ENCODE measurements at places on chromosomes 7 and 10. TPM values are rescaled to one million over a fixed set of nuclear protein-coding genes. Genes with fewer than 3 reads are reported as not detected.

Gene TMEM236
- total RNA-seq: 0.04 TPM

Gene HOXA7
- total RNA-seq: not detected

Gene PDE6C
- not detected for total RNA-seq

- H3K4me1 ChIP-seq: no peaks in the 10 kb centered on the region
- no peak overlapping the region for H3K4me3 ChIP-seq
- H3K27me3 ChIP-seq: no peaks in the 10 kb centered on the region
- H3K36me3 ChIP-seq: no peaks in the 10 kb centered on the region
These were observed 57.4 kb upstream of the FERD3L start for GRCh38 chr7:19202599-19202998.

DNA sequence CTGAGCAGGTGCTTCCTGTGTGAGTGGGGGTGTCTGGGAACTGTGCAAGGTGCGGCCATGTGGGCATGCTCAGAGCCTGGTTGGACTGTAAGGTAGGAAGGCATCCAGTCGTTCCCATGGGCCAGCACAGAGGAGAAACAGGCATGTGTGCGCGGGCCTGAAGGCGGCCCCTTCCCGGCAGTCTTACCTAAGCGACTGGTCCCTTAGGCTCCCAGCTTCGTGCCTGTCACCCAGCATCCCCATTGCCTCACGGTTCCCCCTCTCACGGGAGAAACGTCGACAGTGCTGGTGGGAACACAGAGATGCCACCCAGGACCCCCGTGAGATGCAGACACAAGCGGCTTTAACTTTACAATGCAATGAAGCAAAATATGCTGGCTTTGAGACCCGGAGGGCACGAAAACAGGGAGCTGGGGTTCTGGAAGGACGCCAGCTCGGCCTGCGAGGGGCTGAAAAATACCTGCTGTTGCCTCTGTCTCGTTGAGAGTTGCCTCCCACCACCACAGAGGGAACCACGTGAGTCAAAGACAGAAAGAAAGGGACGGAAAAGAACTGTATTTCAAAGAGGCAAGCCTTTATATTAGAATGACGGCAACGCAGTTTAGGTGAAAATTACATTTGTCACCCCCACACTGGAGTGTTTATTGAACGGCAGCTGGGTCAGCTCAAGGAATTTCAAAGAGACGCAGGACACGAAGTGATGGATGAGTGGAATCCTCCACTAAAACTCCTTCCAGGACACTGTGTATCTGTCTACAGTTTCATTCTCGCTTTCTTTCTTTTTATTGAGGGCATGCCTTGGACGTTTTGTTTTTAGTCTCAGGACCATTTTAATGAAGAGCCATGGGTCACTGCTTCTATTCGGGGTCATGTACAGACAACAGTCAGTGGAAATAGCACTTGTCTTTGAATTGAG lies 128.4 kb downstream of the DNAJB6 start:
- no peak overlapping the region for H3K4me3 ChIP-seq
- H3K27me3 ChIP-seq: peaks cover 11% of the 10 kb centered on the region
- H3K27ac ChIP-seq: peak overlapping the region; percentile 57
- no peak for DNase-seq
- peaks cover 13% of the 10 kb centered on the region for H3K4me1 ChIP-seq
- no peaks in the 10 kb centered on the region for H3K36me3 ChIP-seq

DNA sequence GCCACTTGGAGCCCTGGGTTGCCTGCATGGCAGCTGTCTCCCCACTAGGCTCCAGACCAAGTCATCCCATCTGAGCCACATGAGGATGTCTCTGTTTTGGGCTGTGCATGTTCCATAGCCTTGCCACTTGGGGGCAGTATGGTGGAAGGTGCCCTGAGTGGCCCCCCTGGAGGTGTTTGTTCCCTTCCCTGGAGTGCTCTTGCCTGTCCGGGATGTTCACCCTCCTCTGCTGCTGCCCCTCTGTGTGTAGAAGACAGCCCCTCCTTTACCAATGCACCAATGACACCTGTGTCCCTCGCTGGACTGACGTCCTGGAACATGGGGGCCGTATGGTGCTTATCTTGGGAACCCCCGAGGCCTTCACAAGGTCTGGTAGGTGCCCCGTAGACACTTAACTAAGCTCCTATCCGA lies 100.2 kb downstream of the ACTR3B start:
- H3K36me3 ChIP-seq: no peaks in the 10 kb centered on the region
- no peak for DNase-seq
- no peak overlapping the region for H3K27ac ChIP-seq
- no peak overlapping the region for H3K4me3 ChIP-seq

DNA sequence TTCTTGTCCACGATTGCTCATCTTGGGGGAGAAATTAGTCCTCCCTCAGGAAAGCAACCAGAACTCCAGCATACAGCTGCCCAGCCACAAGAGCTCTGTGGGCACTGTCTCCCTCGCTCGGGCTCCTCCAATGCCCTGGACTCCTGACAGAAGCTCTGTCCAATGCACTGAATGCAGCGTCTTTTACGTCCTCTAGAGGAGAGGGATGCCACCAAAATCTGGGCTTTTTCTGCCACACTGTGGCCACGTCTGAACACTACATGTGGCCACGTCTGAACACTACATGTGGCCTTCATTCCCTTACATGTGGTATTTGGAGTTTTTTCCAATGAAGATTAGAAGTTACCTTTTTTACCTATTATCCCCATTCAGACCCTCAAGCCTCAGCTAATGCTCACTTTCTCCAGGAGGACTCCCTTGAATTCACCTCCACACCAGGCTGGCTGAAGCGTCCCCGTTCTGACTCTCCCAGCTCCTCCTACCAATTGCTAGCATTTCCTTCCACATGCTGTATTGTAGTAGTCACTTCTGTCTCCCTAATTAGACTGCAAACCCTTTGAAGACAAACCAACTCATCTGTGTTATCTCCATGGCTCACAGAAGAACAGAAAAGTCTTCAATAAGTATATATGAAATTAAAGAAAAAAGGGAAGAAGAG lies 134.3 kb upstream of the PDE1C start:
- H3K27ac ChIP-seq: no peak overlapping the region
- H3K36me3 ChIP-seq: no peaks in the 10 kb centered on the region
- no peak overlapping the region for H3K4me3 ChIP-seq
- no peaks in the 10 kb centered on the region for H3K4me1 ChIP-seq
- H3K27me3 ChIP-seq: no peaks in the 10 kb centered on the region

- H3K27ac ChIP-seq: no peak overlapping the region
- H3K4me3 ChIP-seq: no peak overlapping the region
- no peak for DNase-seq
- no peaks in the 10 kb centered on the region for H3K36me3 ChIP-seq
- H3K27me3 ChIP-seq: peaks cover 26% of the 10 kb centered on the region
- peaks cover 4% of the 10 kb centered on the region for H3K4me1 ChIP-seq
These were observed 284 bp downstream of the CXCL12 start for GRCh38 chr10:44384601-44385025.

GRCh38 chr10:33506838-33507661 lies 172.6 kb upstream of the NRP1 start:
- no peak overlapping the region for H3K4me3 ChIP-seq
- H3K27ac ChIP-seq: no peak overlapping the region
- H3K36me3 ChIP-seq: no peaks in the 10 kb centered on the region
- peaks cover 4% of the 10 kb centered on the region for H3K27me3 ChIP-seq
- peaks cover 3% of the 10 kb centered on the region for H3K4me1 ChIP-seq
- no peak for DNase-seq

- no peak overlapping the region for H3K27ac ChIP-seq
- no peak for DNase-seq
- H3K27me3 ChIP-seq: no peaks in the 10 kb centered on the region
- no peaks in the 10 kb centered on the region for H3K4me1 ChIP-seq
- H3K36me3 ChIP-seq: peaks cover 42% of the 10 kb centered on the region
- H3K4me3 ChIP-seq: no peak overlapping the region
These were observed 44.6 kb upstream of the TSPAN13 start for GRCh38 chr7:16708980-16709379.

GRCh38 chr7:111516612-111517011 lies 45.7 kb downstream of the IMMP2L start:
- H3K27ac ChIP-seq: no peak overlapping the region
- H3K36me3 ChIP-seq: no peaks in the 10 kb centered on the region
- DNase-seq: no peak
- H3K27me3 ChIP-seq: no peaks in the 10 kb centered on the region

- H3K36me3 ChIP-seq: no peaks in the 10 kb centered on the region
- DNase-seq: no peak
- peaks cover 56% of the 10 kb centered on the region for H3K27me3 ChIP-seq
- H3K4me1 ChIP-seq: peaks cover 8% of the 10 kb centered on the region
These were observed 274.9 kb upstream of the NEBL start for GRCh38 chr10:21171936-21172541.

All from activated CD4-positive, alpha-beta T cell treated with anti-CD3 and anti-CD28 coated beads, Interleukin-2, amount 10 ng/mL, durations not matched to agents 7 days and 5 days (primary cell).